ENCODE measurements at places on chromosomes 12 and 14.
A peak's percentile ranks its signal among the peaks of the same experiment; 100 is the strongest.

GRCh38 chr12:25741917-25742316, 188.8 kb upstream of the LMNTD1 start:
- DNase-seq: no peak

DNA sequence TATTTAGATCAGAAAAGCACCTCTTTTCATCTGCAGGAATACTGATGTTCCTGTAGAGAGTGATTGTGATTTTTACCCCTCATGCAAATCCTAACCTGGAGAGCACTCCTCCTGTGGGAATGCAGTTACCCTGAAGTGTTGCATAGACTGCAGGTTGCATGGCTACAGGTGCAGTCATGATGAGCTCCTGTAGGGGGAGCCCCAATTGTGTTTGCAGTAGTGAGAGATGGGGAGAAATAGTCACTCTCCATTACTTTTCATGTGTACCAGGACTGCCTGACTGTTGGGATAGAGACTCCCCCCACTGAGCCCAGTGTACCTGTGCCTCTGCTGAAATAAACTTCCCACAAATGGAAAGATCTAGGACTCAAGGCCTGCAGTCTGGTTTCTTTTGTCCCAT, 1086.5 kb downstream of the SLC6A15 start:
- no peak for DNase-seq

DNA sequence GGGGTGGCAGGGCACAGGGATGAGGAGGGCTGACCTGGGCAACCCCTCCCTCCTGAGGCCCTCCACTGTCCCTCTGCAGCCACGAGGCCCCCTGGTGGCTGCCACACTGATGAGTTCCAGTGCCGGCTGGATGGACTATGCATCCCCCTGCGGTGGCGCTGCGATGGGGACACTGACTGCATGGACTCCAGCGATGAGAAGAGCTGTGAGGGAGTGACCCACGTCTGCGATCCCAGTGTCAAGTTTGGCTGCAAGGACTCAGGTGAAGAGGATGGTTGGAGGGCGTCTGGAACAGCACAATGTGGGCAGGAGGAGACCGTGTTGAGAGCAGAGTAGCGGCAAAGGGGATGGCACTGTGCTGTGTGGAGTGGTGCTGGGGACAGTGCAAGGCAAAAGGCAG, 25.7 kb upstream of the LRP1-AS start:
- DNase-seq: no peak

GRCh38 chr12:52280796-52281560, 6.5 kb downstream of the KRT86 start:
- peak; percentile 49 for DNase-seq

DNA sequence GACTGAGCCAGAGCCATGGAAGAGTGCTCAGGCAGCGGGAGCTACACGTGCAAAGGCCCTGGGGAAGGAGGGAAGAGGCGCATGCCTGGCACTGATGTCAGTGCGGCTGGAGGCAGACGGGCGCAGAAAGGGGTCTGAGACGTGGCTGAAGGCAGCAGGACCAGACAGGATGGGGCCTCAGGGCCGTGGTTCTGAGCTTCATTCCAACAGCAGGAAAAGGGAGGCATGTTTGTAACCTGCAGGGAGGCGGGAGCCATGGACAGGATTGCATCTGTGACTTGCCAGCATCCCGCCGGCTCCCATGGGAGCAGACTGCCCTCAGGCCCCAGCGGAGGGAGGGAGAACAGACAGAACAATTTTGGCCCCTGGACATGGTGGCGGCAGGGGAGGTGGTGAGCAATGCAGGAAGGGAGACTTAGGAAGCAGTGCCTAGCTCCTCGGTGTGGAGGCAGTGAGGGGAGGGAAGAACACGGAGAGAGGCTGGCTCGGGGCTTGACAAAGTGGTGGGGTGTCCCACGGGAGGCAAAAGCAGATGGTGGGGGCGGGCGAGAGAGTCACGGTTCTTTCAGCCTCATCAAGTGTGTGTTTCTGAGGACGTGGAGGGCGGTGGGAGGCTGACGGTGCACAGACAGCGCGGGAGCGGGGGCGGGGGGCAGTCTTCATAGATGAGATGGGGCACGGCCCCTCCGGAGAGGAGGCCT, 33.3 kb upstream of the INF2 start:
- DNase-seq: no peak

GRCh38 chr14:75495882-75496281, 26.4 kb upstream of the BATF start:
- no peak for DNase-seq

GRCh38 chr14:92987713-92988510, 65.0 kb downstream of the CHGA start:
- no peak for DNase-seq

DNA sequence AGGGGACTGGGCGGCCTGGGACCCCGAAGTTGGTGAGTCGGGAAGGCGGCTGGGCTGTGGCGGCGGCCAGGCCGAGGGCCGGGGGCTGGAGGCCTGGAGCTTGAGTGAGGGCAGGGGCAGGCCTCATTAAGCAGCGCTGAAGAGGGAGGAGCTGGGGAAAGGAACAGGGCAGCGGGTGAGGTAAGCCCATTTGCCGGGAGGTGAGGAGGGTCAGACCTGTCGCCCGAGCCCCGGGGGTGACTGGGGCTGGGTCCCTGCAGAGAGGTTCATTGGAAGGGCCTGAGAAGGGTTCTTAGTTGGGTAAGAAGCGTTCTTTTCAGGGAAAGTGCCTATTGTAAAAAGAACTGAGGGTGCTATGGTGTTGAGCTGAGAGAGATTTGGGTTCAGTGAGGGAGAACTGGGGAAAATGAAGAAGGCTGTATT, 441 bp downstream of the RAB5B start:
- DNase-seq: peak; percentile 52

DNA sequence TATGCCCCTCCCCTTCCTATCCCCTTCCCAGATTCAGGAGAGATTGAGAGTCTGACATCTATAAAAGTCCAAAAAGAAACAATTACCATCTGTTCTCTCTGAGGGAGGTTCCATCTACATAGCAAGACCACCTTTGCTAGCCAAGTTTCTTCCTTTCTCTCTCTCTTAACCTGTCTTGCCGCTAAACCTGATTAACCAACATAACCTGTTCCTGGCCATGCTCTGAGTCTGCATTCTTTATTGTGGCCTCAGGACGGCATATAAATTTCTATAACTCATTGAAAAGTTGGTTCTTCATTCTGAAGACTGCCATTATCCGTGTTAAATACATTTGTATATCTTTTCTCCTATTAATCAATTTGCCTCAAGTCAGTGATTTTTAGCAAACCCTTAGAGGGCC, 594.0 kb downstream of the KCNH5 start:
- DNase-seq: no peak

DNA sequence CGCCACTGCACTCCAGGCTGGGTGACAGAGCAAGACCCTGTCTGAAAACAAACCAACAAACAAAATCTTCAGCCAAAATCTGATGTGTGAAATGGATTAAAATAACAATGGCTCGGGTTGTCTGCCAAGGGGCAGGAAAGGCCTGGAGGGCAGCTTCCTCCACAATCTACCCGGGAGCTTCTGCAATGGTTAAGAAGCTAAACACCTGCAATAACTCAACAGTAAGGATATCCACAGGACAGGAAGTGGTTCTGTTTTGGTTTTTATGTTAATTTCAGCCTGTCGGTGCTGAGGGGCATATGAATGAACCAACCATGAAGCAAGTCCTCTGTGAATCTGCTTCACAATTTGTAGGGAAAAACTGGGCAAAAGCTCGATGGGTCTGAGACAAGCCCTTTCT, 34.4 kb downstream of the RAD52 start:
- DNase-seq: no peak

DNA sequence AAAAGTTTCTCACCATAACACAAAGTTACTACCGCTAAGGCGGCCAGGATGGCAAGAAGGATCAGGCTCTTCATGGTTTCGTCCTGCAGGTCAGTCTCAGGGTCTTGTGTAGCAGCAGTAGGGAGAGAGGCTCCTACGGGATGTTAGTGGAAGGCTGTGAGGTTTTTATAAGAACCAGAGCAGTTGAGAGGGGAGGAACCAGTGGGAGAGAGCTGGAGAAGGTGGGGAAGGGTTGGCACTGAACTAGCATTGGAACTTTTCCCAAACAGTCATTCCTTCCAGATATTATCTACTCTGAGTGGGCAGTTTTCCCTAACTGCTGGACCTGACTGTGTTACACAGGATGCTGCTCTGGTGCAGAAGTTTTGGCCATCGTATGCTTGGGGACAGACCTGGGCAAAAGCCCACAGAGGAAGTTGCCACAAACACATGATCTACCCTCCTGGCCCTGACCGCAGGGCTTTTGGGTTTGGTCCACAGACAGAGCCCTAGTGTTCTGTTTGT, at the start of gene MGP:
MGP (minus strand) TSS at position 137 of the 504 bp plus-strand sequence; CDS start at position 74, 63 bp downstream.
- DNase-seq: no peak

- peak; percentile 41 for DNase-seq
Measured at GRCh38 chr12:8687846-8688601, 9.8 kb upstream of the RIMKLB start.

GRCh38 chr14:90105756-90106155, 44.0 kb downstream of the KCNK13 start:
- no peak for DNase-seq

GRCh38 chr14:59268011-59268410, 79.5 kb downstream of the DAAM1 start:
- no peak for DNase-seq

GRCh38 chr14:90058876-90059458, 2.8 kb upstream of the KCNK13 start:
- no peak for DNase-seq

- DNase-seq: no peak
Measured at GRCh38 chr12:58621126-58621525, 299.2 kb downstream of the LRIG3 start.

DNA sequence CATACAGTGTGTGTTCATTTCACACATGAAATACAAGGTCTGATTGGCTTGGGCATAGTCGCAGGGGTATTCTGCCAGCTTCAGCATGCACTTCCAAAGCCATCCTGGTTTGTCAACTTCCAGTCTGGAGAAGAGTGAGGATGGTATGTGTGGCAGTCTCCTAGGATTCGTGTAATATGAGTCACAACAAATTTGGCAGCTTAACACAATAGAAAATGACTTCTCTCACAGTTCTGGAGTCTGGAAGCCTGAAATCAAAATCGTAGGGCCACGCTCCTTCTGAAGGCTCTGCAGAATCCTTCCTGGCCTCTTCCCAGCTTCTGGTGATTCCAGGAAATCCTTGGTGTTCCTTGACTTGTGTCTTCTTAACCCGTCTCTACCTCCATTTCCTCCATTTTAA, 167.5 kb downstream of the PPM1H start:
- DNase-seq: no peak

GRCh38 chr14:76541594-76542219, 165.8 kb downstream of the ESRRB start:
- DNase-seq: no peak

DNA sequence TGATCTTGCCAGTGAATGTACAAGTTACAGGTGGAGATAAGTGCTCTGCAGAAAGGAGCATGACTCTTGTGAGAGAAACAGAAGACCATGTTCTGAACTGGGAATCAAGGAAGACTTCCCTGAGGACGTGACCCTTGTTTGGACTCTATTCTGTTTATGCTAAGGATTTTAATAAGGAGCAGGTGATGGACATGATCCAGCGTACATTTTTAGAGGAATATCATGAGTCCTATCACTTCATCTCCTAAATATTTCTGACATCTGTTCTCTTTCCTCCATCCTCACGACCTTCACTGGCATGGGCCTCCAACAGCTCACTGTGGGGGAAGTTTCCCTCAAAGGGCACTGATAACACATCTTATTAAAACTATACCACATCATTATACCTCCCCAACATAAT, 7.9 kb upstream of the SLC38A1 start:
- no peak for DNase-seq

DNA sequence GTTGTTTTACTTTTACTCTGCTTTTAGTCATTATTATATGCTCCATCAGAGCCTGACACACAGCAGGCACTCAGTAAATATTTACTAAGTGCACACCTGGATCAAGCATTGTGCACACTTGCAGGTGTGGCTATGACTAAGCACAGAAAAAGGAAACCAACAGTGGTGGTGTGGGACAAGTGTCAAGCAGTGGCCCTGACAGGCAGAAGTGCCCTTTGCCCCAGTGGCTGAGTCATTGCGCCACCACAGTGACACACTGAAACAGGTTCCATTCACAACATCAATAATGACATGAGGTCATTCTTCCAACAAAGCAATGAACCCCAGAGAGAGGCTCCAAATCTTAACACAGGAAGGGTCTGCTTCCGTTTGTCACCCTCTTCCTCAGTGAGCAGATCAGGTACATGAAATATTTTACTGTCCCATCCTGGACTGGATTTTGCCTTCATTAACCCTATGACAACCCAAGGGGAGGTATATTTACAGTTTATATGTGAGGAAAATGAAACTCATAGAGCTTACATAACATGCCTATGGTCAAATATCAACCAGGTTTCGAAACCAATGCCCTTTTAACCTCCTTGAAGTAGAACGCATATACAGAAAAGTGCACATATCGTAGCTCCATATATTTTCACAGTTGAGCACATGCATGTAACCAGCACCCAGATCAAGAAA, 82.6 kb upstream of the GTF2A1 start:
- DNase-seq: no peak

- no peak for DNase-seq
Measured at GRCh38 chr12:54262403-54262925, 17.5 kb downstream of the CBX5 start.

DNA sequence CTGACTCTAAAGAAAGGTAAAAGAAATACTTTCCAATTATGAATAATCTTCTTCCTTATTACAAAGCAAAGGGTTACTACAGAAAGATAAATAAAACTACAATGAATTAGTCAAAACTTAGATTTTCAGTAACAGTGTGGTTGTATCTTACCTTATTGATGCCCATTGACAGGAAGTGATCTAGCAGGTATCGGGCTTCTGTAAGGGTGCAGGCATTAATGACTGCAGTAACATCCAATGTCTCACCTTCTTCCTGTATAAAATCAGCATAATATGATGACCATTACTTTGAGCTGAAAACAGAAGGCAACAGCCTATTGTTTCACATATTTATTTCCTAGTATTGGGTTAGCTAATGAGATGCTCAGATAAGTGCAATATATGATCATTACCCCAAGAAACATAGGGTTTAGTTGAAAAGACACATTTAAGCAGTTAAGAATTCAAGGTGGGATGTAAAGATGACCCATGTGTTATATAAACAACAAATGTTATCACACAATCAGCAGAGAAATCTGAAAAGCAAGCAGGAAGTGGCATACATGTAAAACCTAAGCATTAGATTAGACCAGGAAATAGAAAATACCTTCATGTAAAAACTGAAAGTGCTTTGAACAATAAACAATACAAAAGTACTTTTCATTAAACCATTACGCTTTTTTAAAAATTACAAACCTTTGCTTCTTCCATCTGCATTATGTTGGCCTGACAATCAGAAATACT, 111.2 kb downstream of the KIF21A start:
- DNase-seq: no peak

GRCh38 chr12:114678028-114678427, 5.9 kb downstream of the TBX3 start:
- no peak for DNase-seq

Data from heart left ventricle (tissue), 16 donors.